ENCODE measurements at places on chromosomes 2 and 18. TPM values are rescaled to one million over a fixed set of nuclear protein-coding genes. Genes with fewer than 3 reads are reported as not detected.

The PMAIP1 gene
- polyA plus RNA-seq: 21.6 TPM

The ZBTB7C gene
- not detected for polyA plus RNA-seq

The NR4A2 gene
- 3.2 TPM for polyA plus RNA-seq

The SCN2A gene
- 0.16 TPM for polyA plus RNA-seq

The DSC3 gene
- polyA plus RNA-seq: 0.08 TPM

The VWA3B gene
- not detected for polyA plus RNA-seq

The INHBB gene
- not detected for polyA plus RNA-seq

The AMER3 gene
- not detected for polyA plus RNA-seq

The ATP5F1A gene
- polyA plus RNA-seq: 443 TPM

The PROC gene
- not detected for polyA plus RNA-seq

The RGPD3 gene
- polyA plus RNA-seq: not detected

The GKN2 gene
- not detected for polyA plus RNA-seq

The PRKAG3 gene
- not detected for polyA plus RNA-seq

The CXCR1 gene
- not detected for polyA plus RNA-seq

The DTNA gene
- 0.61 TPM for polyA plus RNA-seq

The RIOK3 gene
- polyA plus RNA-seq: 53.9 TPM

The GALNT5 gene
- polyA plus RNA-seq: 39.3 TPM

The ALK gene
- polyA plus RNA-seq: not detected

The EGR4 gene
- polyA plus RNA-seq: not detected

The SOX11 gene
- not detected for polyA plus RNA-seq

The CNTNAP5 gene
- not detected for polyA plus RNA-seq

The TXNDC2 gene
- polyA plus RNA-seq: 2.5 TPM

The GAREM2 gene
- polyA plus RNA-seq: 7.6 TPM

The IL1R2 gene
- polyA plus RNA-seq: not detected

The IKZF2 gene
- 0.04 TPM for polyA plus RNA-seq

The ATP6V1C2 gene
- polyA plus RNA-seq: 0.13 TPM

Measured in K562 (cell line).